ENCODE measurements at places on chromosomes 2 and 18.

GRCh38 chr2:190996338-190996946 is 17.5 kb downstream of the STAT1 start:
- DNase-seq = no peak

- no peak for DNase-seq
Measured at GRCh38 chr2:229454934-229455631, 184.0 kb upstream of the PID1 start.

GRCh38 chr2:230972046-230972445 is 23.9 kb upstream of the SPATA3 start:
- no peak for DNase-seq

- no peak for DNase-seq
Measured at GRCh38 chr2:224611938-224612337, 26.8 kb upstream of the CUL3 start.

GRCh38 chr2:40814616-40815015 is 362.7 kb upstream of the SLC8A1 start:
- DNase-seq = no peak

- no peak for DNase-seq
Measured at GRCh38 chr2:112582314-112582746, 2.1 kb upstream of the CHCHD5 start.

DNA sequence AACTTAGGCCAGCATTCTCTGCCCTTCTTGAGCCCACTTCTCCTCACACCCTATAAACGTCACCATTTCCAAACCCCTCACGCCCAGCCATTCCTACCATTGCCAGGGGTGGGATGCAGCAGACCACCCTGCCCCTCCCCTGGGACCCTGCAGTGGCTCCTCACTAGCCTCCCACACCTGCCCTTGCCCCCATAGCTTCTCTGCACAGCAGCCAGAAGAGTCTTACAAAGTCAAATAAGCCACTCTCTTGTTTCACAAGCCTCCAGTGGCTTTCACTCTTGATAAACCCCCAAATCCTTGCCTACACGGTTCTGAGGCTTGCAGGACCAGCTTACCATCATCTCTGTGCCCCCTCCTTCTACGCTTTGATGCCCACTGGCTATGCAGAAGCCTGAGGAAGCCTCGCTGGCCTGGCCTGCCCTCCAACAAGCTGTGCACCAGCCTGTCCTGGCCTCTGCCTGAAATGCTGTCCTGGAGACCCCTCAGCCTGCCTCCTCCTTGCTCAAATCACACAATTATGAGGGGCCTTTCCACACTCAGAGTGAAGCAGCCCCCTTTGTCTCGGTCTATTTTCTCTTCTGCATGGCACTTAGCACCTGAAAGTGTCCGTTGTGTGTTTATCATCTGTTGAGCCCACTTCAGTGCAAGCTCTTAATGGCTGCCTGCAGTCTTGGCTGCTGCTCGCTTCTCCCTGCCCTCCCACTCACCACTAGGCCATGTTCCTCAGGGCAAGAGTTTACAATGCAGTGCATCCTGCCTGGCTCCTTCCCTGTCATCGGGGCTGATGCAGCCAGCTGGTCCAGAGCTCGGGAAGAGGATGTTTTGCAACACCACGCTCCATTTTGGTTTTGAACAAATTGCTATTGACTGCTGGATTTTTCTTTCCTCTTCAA is 82.6 kb upstream of the RGPD5 start:
- DNase-seq = no peak

DNA sequence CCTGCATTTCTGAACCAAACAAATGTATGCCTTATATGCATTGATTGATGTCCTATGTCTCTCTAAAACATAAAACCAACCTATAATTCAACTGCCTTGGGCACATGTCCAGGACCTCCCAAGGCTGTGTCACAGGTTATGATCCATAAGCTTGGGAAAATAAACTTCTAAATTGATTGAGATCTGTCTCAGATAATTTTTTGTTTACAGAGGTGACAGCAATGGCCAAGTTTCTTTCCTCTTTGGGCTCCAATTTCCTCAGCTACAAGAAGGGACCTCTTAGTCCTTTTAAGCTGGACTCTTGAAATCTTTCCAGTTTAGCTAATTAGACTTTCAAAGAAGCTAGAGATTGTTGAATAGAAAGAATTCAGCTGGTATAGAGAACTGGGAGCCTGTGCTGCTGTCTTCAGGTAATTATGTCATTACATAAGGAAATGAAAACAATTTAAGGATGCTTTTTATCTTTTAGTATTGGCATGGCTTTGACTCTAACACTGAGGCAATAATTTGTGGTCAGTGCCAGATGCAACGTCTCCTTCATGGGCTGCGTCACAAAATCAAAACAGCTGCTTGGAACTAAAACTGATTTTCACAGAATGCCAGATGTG is 412.1 kb upstream of the TRIB2 start:
- DNase-seq = no peak

- DNase-seq = peak; percentile 20
Measured at GRCh38 chr2:61421611-61422010, 49.3 kb downstream of the USP34 start.

- DNase-seq = no peak
Measured at GRCh38 chr2:54665436-54665856, 58.0 kb upstream of the EML6 start.

DNA sequence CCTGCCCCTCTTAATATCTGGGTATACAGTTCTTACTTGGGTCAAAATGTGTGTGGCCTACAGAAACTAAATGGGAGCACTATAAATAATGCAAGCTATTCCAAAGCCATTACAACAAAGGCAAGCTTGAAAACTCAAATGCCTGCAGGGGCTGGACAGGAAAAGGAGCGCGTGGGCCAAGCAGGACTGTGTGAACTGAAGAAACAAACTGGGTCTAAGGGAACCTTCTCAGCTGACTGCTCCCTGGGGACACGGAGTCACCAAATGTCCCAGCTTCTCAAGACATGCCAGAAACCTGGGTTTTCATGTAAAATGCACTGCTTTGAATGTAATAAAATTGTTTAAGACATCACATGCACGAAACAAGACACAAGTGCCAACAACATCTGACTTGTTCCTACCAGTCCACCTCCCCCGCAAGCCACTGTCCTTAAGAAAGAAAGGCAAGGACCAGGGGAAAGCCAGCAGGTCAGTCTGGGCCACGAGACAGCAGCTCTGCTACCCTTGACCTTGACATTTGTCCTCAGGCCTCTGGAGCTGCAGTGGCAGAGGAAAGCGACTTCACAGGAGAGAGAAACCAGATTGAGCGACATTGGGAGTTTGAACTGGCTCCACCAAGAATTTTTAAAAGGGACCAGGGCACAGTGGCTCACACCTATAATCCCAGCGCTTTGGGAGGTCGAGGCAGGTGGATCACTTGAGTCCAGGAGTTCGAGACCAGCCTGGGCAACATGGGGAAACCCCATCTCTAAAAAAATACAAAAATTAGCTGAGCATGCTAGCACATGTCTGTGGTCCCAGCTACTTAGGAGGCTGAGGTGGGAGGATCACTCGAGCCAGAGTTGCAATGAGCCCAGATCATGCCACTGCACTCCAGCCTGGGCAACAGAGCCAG is 89.7 kb upstream of the SH3BP4 start:
- no peak for DNase-seq

GRCh38 chr2:223786943-223787342 is 50.4 kb downstream of the AP1S3 start:
- no peak for DNase-seq

DNA sequence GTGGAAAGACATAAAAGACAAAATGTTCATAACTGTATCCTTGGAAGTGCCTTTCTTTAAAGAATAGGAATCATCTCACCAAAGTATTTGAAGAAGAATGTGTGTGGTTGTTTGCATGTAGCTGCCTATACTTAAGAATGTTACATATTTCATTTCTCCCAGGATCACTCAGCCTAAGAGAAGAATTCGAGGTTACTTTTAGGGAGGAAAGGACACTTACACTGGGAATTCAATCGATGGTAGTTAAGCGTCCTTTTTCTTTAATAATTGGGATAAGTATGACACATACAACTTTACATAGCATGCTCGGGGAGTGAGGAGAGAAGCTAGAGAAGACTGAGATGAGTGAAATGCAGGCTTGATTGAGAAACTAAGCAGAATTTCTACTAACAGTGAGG is 22.0 kb upstream of the CYP1B1 start:
- no peak for DNase-seq

- DNase-seq = no peak
Measured at GRCh38 chr2:101909760-101910159, 82.0 kb upstream of the IL1R2 start.

DNA sequence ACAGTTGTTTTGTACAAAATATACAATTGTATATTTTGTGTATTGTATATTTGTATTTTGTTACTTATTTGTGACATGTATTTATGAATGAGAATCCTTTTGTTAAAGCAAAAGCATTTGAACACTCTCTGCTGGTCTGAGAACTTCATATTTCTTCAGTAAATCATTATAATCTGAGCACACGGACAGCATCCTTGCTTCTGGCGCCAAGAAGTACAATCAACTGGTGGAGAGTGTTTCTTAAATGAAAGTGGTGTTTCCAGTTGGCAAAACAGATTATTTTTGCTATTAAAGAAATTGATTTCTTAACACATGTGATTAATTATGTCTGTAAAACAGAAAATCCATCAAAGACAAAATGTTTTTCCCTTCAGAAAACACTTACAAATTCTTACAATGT is 95.1 kb upstream of the COPS8 start:
- DNase-seq = no peak

All from T-helper 17 cell (primary cell).